ENCODE measurements at places on chromosomes 5 and 9. TPM values are rescaled to one million over a fixed set of nuclear protein-coding genes. Genes with fewer than 3 reads are reported as not detected.
A peak's percentile ranks its signal among the peaks of the same experiment; 100 is the strongest.

- DNase-seq: no peak
Observed at GRCh38 chr5:1547236-1547635, 23.5 kb upstream of the LPCAT1 start.

The ANKDD1B gene
- 3.0 TPM for polyA plus RNA-seq

The TAS2R1 gene
- polyA plus RNA-seq: not detected

DNA sequence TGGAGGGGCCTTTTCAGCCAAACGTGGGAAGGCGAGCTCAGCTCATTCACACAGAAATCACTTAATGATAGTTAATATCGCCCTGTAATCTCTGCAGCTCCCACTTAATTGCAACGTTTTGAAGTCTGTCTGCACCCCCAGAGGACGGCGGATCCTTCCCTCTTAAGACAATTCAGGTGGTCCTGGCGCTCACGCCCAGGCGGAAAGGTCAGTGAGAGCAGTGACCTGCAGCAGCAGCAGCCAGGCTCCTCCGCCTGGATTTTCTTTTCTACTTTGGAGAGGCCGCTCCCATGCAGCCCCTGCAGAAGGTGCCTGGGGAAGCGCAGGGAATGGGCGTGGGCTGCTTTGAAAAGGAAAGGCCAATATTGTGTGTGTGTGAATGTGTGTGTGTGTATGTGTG, 400.9 kb upstream of the IRX1 start:
- DNase-seq: peak; percentile 39

- DNase-seq: no peak
Observed at GRCh38 chr5:9015260-9015936, 530.5 kb downstream of the SEMA5A start.

- DNase-seq: no peak
Observed at GRCh38 chr9:116943970-116944369, 256.9 kb downstream of the TRIM32 start.
